ENCODE measurements at places on chromosomes 2 and 18. TPM values are rescaled to one million over a fixed set of nuclear protein-coding genes. Genes with fewer than 3 reads are reported as not detected.

DNA sequence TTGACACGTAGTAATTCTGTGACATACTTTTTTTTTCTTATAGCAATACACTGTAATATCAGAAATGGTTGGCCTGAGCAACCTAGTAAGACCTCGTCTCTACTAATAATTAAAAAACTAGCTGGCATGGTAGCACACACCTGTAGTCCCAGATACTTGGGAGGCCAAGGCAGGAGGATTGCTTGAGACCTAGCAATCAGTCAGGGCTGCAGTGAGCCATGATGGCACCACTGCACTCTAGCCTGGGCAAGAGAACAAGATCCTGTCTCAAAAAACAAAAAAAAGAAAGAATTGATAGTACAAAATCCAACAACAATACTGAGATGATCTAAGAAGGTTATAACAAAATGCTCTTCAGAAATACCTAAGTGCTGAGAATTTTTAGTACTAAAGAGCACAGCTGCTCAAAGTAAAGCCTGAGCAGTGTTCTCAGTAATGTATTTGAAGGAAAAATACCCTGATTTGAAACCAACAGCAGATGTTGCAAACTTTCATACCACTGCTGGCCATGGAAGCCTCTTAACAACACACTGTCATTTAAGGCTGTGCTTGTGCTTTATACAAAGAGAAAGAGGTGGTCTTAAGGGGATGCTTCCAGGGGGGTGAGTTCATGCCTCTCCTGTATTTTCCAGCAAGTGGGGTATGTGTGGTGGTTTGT, 132.6 kb upstream of the CDCA7 start:
- no peak for DNase-seq

DNA sequence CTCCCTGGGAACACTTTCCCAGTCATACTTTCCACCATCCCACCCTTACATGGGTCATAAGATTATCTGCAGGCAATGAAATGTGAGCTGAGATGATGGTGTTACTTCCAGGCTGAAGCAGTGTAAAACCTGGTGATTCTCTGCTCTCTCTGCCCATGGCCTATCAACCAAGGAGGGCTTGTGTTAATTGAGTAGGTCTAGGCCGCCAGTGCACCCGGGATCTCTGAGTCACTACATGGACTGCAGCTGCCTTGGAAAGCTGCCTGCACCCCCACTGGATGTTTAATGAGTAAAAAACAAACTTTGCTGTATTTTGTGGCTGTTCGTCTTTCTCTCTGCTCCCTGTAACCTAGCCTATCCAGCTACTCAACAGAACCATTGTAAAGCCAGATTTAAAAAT, 451.7 kb upstream of the SMIM21 start:
- no peak for DNase-seq

DNA sequence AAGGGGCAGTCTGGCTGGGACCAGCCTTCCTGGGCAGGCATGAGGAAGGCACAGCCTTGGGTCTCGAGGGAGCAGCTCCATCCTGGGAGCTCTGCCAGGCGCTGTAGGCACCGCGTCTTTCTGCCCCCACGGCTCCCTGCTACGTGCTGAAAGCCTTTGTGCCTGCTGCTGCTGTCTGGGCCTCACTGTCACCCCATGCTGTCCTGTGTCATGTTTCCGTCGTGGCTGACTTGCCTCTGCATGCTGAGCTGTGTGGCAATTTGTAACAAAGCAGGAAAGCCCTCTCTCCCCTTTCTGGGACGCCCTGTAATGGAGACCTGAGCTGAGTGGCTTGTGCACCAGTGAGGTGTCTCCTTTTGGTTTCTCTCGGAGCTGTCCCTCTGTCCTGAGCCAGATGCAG, 152.5 kb downstream of the TSN start:
- no peak for DNase-seq

DNA sequence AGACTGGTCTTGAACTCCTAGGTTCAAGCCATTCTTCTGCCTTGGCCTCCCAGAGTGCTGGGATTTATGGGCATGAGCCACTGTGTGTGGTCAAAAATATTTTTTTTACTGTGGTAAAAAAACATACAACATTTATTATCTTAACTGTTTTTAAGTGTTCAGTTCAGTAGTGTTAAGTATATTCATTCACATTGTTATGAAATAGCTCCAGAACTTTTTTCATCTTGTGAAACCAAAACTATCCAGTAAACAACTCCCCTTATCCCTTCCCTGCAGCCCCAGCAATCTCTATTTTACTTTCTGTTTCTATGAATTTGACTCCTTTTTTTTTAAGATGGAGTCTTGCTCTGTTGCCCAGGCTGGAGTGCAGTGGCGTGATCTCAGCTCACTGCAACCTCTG, 9.3 kb downstream of the RMC1 start:
- DNase-seq, result no peak

DNA sequence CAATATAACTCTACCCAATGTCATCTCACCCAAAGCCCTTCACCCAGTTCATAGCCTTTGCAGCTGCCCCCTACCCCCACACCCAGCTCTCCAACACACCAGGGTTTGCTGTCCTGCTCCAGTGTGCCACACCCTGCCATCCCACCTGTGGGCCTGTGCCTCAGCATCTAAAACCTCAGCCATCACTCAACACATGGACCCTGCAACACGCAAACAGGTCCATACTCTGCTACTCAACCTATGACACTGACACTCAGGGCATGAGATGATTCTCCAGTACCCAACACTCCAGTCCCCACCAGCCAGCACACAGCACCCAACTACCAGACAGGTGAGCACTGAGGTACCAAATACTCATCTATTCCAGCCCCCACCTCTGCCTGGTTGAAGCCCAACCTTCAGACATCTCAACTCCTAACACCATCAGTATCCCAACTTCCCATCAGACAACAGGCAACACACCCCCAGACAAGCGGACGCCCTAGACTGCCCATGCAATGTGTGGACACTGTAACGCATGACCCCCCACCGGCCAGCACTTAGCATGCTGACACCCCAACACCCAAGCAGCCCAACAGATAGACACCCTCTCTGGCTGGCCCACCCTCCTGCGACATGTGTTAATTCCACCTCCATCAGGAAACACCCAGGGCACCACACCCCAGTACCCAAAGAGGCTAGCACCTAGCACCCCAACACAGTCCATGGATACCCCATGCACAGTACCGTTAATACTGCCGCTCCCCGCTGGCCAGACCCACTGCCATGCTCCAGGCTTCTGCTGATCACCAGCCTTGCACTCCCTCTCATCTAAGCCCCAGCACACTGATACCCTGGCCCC, 25.0 kb downstream of the ZAP70 start:
- no peak for DNase-seq

- no peak for DNase-seq
These were observed 369.6 kb downstream of the FBXO15 start for GRCh38 chr18:73778032-73778359.

DNA sequence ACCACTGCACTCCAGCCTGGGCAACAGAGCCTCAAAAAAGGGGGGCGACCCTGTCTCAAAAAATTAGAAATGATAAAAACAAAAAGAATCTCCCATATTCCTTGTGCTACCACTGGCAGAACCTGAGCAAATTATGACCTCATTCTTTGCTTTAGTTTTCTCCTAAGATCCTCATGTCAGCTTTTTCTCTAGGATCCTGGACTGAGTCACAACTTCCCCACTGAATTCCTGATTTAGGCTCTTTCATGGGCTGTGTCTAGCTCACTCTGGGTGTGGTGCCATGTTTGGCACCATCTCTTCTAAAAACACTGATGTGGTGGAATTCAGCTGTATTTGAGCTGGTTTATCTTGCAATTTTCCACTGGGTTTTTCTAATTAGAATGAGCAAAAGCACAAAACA, 37.1 kb downstream of the EXOC6B start:
- DNase-seq, result peak; percentile 17

GRCh38 chr2:226048611-226049010, 649.1 kb downstream of the NYAP2 start:
- peak; percentile 63 for DNase-seq

GRCh38 chr18:23964282-23965238, 50.0 kb upstream of the TTC39C start:
- DNase-seq, result peak; percentile 44

GRCh38 chr2:66575625-66576310, 140.8 kb downstream of the MEIS1 start:
- no peak for DNase-seq

DNA sequence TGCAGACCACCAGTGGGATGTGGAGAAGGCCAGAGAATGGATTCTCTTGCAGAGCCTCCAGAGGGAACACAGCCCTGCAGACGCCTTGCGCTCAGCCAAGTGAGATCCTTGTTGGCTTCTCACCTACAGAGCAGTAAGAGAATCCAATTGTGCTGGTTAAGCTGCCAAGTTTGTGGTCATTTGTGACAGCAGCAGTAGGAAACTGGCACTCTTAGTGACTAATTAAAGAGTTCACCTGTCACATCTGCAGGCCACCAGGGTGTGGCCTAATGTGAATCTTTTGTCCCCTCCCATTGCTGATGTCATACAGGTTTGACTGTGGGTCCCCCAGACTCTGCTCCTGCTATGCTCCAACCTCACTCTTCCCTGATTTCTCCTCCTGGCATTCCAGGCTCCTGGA, 235.9 kb downstream of the TFCP2L1 start:
- no peak for DNase-seq

- peak; percentile 16 for DNase-seq
These were observed 60.3 kb downstream of the RFTN2 start for GRCh38 chr2:197615016-197615652.

- peak; percentile 13 for DNase-seq
These were observed 250.1 kb upstream of the DPP10 start for GRCh38 chr2:114192362-114192761.

DNA sequence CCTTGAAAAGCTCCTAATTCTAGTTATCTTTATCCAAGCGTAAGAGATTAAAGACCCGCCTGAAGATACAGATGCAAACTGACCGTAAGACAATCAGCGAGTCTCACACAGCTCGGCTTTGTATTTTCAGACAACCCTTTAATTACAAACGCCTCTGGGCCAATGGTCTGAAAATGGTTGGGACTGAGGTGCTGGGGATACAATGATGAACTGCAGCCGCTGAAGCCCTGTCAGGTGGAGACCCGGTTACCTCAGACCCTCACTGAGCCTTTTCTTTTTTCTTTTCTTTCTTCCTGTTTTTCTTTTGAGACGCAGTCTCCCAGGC, 715 bp upstream of the CFAP36 start:
- no peak for DNase-seq

- no peak for DNase-seq
These were observed 427.5 kb downstream of the LRATD1 start for GRCh38 chr2:15059870-15060512.

DNA sequence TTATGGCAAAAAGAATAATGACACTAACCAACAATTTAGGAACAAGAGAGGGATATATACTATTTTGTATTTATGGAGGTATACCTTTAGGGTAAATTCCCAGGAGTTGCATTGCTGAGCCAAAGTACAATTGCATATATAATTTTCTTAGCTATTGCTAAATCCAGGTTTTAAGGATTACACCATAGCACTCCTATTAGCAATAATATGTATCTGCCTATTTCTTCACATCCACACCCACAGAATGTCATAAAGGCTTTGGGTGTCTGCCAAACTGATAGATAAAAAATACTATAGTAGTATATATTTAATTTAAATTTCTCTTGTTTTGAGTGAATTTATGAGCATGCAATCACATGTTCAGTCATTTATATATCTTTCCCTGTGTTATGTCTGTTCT, 11.5 kb upstream of the SERPINB13 start:
- no peak for DNase-seq

DNA sequence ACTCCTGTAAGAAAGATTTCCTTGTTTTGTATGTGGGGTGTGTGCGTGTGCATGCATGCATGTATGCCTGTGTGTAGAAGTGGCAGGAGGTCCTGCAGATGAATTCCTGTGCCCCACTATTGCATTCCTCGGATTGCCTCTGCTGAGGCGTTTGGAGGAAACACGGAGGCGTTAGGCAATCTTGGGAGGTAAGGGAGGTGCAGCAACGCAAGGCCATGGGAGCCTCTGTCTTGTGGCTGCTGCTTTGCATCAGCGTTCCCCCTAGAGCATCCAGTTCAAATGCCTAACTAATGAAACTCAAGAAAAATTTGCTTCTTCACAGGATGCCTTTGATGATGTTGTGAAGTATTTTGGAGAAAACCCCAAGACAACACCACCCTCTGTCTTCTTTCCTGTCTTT, 80.0 kb downstream of the PRPF40A start:
- no peak for DNase-seq

- DNase-seq, result peak; percentile 55
These were observed 34.5 kb downstream of the INSIG2 start for GRCh38 chr2:118122594-118123281.

- DNase-seq, result peak; percentile 47
These were observed 72.6 kb downstream of the AOX1 start for GRCh38 chr2:200658278-200658864.

GRCh38 chr2:58896638-58897037, 655.5 kb upstream of the FANCL start:
- no peak for DNase-seq

DNA sequence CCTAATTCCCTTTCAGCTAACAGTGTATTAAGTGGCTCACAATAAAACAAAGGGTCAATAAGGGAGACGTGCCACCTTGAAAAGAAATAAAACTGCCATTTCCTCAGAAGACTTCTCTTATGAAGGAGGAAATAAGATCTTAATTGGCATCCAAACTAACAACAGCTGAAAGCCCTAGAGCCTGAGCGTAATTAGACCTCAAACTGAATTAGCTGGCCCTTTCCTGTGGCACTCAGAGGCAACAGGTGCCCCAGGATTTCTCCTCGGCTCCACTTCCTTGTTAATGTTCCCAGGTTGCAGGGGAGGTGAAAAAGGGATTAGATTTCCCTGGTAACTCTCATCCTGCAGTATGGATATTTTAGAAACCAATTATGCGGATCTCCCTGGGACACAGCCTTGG, 804.3 kb downstream of the DCDC2C start:
- no peak for DNase-seq

DNA sequence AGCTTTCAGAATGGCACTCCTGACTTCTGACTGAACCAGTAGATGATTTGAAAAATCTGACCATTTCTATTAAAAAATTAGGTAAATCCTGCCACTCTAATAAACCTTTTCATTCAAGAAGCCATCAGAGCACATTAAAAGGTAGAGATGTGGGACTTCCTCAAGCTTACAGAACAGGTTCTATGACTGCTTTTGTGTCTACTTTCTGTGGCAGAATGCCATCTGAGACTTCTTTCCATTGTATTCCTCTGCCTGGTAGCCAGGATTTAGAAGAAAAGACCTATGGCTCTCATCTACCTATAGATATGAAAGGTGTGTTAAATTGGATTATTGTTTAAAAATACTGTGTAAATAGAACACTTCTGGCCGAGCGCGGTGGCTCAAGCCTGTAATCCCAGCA, 99.9 kb upstream of the NABP1 start:
- DNase-seq, result no peak

MAPRE3 gene
- 21.8 TPM for polyA plus RNA-seq

ALPI gene
- not detected for polyA plus RNA-seq

LRRC30 gene
- not detected for polyA plus RNA-seq

ELAC1 gene
- polyA plus RNA-seq, result 4.2 TPM

MIB1 gene
- polyA plus RNA-seq, result 8.4 TPM

ABCG5 gene
- not detected for polyA plus RNA-seq

HJURP gene
- 102 TPM for polyA plus RNA-seq

AMER3 gene
- not detected for polyA plus RNA-seq

SPP2 gene
- polyA plus RNA-seq, result not detected

BUB1 gene
- 38.2 TPM for polyA plus RNA-seq

PARD3B gene
- 1.2 TPM for polyA plus RNA-seq

GKN2 gene
- polyA plus RNA-seq, result 3.3 TPM

IL36RN gene
- not detected for polyA plus RNA-seq

Measured in A549 (cell line).